Vagina (tissue), 2 donors: ENCODE measurements at places on chromosomes 7 and 10.

- DNase-seq, result no peak
These were observed 40.0 kb upstream of the SORBS1 start for GRCh38 chr10:95601116-95601719.

GRCh38 chr10:84925495-84925894 lies 597.1 kb downstream of the CCSER2 start:
- no peak for DNase-seq

- no peak for DNase-seq
These were observed 111.0 kb downstream of the GPR158 start for GRCh38 chr10:25285809-25286208.

- DNase-seq, result no peak
These were observed 42.6 kb upstream of the ZNRF2 start for GRCh38 chr7:30241767-30242166.

DNA sequence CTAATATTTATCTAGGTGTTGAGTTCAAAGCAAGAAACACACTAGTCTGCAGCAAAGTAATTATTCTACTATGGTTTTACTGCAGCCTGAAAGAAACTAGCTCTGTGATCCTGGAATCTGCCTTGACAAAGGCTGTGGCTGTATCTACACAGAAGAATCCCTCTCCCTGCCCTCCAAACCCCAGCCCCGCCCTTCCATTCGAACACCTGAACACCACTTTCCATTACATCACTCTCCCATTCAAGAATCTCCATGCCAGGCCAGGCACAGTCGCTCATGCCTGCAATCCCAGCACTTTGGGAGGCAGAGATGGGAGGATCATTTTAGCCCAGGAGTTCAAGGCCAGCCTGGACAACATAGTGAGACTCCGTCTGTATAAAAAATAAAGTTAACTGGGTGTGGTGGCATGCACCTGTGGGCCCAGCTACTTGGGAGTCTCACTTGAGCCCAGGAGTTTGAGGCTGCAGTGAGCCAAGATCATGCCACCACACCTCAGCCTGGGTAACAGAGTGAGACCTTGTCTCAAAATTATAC lies 23.3 kb downstream of the LRRC20 start:
- no peak for DNase-seq

GRCh38 chr10:122204691-122205489 lies 66.2 kb upstream of the BTBD16 start:
- no peak for DNase-seq

DNA sequence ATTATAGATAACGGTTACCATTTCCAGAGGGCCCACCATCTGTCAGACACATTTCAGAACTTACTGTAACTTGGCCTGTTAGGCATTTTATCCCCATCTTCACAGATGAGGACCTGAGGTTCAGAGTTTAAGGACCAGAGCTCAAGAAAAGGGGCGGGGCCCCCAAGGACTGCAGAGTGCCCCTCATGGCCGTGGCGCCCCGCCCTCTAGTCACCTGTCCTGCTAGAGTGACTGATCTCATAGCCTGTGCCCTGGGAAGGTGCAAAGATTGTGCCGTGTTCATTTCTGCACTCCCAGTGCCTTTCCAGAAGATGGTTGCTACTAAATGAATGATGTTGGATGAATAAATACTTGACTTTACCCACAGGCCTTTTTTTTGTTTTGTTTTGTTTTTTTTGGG lies 107.0 kb downstream of the XRCC2 start:
- DNase-seq, result no peak

DNA sequence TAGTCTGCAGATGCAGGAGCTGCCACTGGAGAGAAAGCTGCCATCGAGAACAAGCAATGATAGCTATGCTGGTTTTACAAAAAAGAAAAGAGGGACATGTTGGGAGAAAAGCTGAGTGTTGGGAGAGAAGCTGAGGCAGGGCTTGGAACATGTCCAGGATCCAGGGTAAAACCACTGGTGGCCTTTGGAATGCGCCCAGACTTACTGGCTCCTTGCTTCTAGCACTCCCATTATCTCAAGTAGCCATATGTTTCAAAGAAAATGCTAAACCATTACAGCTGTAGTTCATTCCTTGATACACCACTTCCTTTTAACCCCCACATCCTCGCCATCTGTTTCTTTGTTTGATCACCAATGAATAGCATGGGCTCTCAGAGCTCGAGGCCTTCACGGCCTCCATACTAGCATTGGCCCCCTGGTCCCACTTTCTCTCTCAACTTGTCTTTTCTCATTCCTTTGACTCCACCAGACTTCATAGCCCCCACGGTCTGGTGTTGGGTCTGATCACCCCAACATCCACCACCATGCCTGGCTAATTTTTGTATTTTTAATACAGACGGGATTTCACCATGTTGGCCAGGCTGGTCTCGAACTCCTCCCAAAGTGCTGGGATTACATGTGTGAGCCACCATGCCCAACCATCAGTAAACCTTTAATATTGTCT lies 23.8 kb upstream of the PLAC9 start:
- no peak for DNase-seq

GRCh38 chr7:55533729-55534080 lies 38.6 kb downstream of the VOPP1 start:
- DNase-seq, result no peak

DNA sequence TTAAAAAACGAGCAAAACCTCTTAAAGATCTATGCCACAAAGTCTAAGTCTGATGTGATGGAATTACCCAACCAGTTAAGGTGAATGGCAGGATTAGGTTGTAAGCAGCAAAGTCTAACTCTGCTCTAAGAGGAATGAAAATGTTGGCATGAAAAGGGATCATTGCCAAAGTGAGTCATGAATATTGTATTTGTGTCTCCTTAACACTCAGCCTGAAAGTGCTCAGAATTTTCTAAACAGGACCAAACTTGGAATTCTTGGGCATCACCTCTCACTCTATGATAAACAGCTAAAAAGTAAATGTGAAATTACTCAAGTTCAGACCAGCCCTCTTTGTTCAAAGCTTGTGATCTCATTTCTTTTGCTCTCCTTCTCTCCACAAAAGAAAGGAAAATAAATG lies 27.0 kb downstream of the PPP1R3A start:
- no peak for DNase-seq

DNA sequence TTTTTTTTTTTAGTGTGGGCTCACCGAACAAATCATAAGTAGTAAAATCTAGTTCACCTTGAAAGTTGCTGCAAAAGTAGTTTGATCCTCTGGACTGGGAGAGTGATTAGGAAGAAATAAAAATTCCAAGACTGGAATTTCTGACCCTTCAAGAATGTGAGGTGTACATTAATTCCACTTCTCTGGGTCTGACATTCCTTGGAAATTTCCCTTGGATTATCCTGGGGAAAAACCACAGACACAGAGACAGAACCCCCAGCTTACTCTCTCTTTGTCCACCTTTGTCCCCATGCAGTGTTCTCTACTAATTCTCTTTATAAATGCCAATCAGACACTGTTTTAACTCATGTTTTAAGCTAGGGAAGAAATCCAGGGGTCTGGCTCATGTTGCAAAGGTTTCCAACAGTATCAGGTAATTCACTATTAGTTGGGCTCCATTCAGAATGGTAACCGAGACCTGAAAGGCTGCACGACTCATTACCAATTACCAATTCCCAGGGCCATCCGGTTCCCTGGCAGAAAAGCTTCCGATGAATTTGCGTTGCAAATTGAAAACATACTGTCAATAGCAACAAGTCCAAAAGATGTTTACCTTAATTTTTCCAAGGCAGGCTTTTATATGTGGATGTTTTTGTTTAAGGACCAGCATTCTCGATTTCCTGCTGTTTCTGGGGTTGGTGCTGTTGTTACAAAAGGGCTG lies 86.3 kb downstream of the BAMBI start:
- DNase-seq, result no peak

GRCh38 chr10:114487815-114488536 lies 83.7 kb upstream of the AFAP1L2 start:
- DNase-seq, result no peak

DNA sequence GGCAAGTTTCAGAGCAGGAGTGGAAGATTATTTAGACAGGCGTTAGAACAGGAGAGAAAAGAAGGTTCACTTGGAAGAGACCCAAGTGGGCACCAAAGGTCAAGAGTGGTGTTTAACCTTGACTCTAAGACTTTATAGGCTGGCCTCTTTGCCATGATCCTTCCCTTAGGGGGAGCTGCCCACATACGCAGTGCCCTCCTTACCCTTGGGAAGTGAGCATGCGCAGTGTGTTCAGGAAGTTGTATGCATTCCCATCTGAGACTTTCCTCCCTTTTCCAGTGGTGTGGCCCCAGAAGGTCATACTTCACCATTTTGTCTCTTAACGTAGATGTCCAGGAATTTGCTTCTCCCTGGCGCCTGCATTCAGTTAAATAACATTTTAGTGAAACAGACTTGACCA lies 95.8 kb downstream of the CXCL12 start:
- no peak for DNase-seq

DNA sequence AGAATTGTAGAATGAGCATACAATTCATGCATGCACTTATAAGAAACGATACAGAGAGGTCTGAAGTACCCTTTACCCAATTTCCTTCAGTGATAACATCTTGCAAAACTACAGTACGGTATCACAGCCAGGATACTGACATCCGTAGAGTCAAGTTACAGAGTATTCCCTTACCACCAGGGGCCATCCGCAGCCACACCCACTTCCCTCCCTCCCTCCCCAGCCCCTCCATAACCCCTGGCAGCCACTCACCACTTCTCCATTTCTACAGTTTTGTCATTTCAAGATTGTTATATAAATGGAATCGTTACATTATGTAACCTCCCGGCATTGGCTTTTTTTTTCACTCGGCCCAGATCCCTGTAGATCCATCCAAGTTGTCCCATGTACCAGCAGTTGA lies 113.6 kb upstream of the RET start:
- no peak for DNase-seq

DNA sequence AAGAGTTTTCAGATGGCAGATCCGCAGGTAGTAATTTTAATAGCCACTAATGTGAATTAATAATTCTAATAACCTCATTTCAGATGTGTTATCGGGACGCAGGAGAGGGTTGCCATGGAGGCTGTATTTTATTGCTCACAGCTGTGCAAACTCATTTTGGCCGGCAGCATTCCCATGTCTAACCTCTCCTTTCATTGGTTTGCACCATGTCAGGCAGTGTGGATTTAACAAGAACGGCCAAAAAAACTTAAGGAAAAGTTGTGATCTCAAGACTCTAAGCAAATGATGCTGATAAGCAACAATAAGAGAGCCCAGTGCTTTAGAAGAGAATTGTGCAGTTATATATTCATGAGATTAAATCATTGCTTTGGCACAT lies 88.7 kb upstream of the NRP1 start:
- no peak for DNase-seq

DNA sequence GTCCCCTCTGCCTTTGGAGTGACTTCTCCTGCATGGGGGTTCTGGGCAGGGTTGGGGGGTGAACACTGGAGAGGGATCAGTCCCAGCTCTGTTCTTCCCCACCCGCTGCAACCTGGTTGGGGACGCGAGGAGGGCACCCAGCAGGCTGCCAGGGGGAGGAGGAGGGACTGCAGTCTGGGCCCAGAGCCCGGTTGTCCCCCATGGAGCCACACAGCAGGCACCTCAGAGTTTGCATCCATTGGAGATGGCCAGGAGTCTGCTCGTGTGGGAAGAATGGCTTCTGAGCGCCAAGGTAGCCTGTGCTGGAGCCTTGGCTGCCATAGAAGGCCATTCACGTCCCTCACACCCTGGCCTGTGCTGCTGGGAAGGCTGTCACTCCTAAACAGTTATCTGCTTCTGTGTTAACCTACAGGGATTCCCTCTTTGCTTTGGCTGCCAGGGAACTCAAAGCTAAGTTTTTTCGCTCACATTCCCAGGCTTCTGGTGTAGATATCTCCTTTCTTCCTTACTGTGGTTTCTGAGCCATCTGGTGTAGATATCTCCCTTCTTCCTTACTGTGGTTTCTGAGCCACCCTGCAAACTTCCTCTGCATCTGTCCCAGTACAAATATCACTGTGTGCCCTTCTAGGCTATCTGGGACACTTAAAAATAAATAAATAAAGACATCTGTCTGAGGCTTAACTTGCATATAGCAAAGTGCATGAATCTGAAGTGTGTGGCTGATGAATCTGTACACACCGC lies 133.7 kb downstream of the LHPP start:
- DNase-seq, result no peak

- no peak for DNase-seq
These were observed 44.8 kb upstream of the DMBT1 start for GRCh38 chr10:122515588-122516231.

DNA sequence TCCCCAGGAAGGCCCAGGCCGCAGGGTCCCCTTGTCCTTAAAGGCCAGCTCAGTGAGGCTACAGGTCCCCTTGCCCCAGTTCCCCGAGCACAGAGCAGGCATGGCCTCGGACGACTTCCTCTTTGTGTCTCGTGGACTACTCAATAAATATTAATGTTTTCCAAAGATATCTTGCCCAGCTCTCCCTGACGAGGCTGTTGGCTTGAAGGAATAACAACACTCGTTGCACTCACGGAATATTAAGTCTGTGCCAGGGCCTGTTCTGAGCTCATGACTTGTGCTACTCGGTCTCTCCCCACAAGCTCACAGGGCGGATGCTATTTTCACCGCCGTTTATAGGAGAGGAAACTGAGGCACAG lies 68.2 kb downstream of the CUX1 start:
- no peak for DNase-seq

DNA sequence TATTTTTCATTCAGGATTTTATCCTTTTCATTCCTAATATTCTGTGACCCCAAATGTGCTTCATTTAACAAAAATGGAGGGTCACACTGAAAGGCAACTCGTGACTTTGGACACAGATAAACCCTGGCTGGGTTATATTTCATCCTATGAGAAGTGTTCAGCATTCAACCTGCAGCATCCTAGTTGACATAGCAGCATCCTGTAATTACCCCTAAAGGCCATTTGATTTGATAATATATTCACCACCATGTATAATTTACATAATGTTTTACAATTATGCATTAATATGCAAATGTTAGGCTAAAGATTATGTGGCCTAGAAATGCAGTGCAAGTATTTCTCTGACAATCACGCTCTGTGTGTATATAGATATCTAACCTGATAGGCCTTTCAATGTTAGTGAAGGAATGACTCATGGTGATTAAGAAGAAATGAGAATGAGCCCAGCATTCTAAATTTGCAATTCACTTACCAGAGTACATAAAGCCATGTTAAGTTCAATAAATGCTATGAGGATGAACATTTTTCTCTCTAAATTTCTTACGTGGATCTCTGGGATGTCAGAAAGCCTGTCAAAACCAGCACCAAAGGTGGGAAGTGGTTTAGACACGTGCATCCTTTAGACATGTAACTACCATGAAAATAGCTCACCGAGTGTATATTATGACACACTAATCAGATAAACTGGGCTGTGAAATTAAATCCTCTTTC lies 337.7 kb upstream of the AOAH start:
- DNase-seq, result no peak

DNA sequence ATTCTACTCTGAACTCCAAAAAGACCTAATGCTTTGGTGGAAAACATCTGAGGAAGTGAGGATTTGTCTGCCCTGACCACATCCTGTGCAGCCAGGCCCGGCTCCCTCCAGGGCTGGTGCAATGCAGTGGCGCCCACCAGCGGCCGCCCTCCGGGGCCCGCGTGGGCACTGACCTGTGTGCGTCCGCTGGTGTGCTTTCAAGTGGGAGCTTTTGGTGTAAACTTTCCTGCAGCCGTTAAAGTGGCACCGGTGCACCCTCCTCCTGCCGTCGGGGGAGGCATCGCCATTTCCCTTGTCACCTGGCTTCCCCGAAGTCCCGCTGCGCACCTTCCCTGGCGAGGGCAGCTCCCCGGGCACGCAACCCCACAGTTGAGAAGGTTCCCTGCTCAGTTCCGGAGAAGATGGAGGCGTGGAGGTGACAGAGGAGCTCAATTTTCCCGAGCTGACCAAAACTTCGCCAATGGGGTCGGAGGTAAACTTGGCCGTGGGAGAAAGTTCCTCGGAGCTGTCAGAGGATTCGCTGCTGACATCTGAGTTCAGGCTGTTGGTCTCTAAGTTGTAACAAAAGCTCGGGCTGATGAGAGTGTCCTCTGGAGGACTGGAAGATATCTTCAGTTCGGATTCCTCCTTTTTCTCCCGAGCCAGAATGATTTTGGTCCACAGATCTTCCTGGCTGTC lies 3.4 kb downstream of the KLF6 start:
- no peak for DNase-seq
